Caco-2 (cell line): ENCODE measurements at places on chromosomes 11 and 22. TPM values are rescaled to one million over a fixed set of nuclear protein-coding genes. Genes with fewer than 3 reads are reported as not detected.

The KIRREL3 gene
- not detected in 2 replicates for total RNA-seq

The SLC17A6 gene
- total RNA-seq: not detected in 2 replicates

The CATSPERZ gene
- 12.8 and 16.7 TPM in 2 replicates for total RNA-seq

The MUC2 gene
- 0.05 and 0.35 TPM in 2 replicates for total RNA-seq

The C1QTNF5 gene
- total RNA-seq: 0.56 and 1.2 TPM in 2 replicates

The RAB1B gene
- 128 and 132 TPM in 2 replicates for total RNA-seq

The SCGB1D4 gene
- not detected in 2 replicates for total RNA-seq

The SCUBE1 gene
- not detected in 2 replicates for total RNA-seq

The PIM3 gene
- total RNA-seq: 39.6 and 41.1 TPM in 2 replicates

The SCN3B gene
- total RNA-seq: 0.77 and 0.82 TPM in 2 replicates

The LRRC74B gene
- total RNA-seq: not detected in 2 replicates

The KRTAP5-10 gene
- total RNA-seq: not detected in 2 replicates

The MUC5B gene
- not detected in 2 replicates for total RNA-seq

The FAM180B gene
- not detected in 2 replicates for total RNA-seq

The OR5P2 gene
- not detected in 2 replicates for total RNA-seq
